ENCODE measurements at places on chromosomes 7 and 10.
A peak's percentile ranks its signal among the peaks of the same experiment; 100 is the strongest.

GRCh38 chr7:95977994-95978393 lies 205.6 kb downstream of the DYNC1I1 start:
- DNase-seq = no peak

GRCh38 chr10:70913191-70913892 lies 25.0 kb upstream of the PCBD1 start:
- no peak for DNase-seq

DNA sequence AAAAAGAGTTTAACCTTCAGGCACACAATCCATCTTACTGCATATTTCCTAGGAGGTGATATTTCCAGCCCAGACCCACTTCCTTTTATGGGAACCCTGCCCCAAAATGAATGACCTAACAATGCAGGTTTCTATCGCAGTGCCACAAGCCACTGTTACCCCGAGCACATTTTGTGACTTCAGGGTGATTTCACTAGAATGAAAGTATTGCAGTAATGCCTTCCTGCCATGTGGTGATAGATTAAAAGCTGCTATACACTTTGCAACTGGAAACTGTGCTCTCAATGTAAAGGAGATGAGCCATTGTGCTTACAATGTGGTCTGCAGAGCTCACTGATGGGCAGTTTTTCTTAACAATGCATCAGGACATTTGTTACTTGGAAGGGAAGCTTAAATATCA lies 90.5 kb upstream of the RSU1 start:
- peak; percentile 47 for DNase-seq

- no peak for DNase-seq
These were observed 118.6 kb downstream of the CNTNAP2 start for GRCh38 chr7:146235195-146235594.

DNA sequence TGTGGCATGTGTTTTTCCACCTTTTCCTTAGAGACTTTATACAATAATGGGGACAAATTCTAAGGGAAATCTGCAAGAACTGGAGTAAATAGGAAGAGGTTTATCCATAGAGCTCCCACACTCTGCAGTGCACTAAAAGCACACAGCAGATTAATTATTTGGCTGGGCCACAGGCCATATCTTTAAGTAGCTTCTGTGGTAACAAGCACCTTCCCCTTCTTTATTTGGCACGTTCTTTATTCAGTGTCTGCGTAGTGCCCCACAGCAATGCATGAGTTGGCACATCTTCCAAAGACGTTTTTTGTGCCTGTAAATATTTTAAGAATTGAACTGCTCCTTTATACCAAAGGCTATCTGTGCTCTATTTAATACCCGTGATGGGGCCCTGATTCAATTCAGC lies 104.9 kb upstream of the MBL2 start:
- DNase-seq = no peak

DNA sequence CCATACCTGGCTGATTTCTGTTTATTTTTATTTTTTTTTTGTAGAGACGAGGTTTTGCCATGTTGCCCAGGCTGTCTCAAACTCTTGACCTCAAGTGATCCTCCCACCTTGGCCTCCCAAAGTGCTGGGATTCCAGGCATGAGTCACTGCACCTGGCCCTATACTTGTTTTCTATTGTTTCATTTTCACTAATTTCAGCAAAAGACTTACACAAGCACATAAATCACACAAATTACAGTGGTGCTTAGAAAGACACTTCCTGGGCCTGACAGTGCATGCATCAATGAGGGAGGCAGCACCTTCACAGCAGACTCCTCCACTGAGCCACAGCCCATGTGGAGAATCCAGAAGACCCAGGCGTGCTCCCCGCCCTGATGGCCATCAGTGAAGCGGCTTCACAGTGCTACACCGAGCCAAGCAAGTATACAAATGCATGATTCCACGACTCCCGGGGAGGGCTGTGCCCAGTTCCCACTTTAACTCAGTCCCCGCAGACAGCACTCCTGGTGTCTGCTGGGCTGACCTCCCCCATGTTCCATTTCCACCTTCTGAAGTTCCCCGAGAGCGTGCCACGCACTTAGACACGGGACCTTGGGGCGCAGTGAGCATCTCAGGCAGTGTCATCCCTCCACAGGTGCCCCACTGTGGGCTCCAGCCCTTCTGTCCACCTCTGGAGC lies 20.6 kb downstream of the PITRM1 start:
- DNase-seq = no peak

DNA sequence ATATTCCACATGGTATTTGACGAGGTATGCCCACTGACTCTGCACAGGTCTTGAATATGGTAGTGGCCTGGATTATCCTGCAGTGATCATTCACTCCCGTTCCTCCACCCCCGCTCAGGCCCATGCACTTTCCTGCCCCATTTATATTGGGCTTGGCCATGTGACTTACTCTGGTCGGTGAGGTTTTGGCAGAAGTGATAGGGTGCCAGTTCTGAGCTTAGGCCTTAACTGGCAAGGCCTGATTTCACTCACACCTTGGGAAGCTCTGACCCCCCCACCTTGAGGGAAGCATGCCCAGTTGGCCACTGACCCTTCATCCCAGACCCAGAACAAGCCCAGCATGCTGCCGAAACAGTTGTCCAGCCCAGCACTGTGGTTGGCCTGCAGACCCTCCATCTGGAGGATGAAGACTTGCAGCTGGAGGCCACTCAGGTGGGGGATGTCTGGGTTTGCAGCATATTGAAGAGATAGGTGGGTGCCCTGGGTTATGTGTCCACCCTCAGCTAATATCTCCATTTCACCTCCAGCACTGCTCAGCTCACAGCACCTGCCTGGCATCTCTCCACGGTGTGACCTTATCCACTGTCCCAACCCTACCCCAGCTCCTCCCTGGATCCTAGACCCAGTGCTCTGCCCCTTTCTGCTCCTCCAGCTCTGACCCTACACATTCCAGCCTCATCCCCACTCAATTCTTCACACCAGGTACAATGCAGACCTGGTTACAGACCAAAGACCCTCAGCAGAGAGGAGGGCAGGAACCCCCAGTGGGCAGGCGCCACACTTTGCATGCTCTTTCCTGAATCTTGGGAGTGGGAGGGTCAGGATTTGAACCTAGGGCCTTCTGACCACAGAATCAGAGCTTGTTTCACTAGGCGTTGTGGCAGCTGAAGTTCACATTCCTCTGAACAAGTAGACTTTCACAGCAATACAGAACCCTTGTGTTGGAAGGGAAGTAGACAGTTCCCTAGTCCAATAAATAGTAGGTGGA lies 138.1 kb upstream of the CHST15 start:
- DNase-seq = no peak

DNA sequence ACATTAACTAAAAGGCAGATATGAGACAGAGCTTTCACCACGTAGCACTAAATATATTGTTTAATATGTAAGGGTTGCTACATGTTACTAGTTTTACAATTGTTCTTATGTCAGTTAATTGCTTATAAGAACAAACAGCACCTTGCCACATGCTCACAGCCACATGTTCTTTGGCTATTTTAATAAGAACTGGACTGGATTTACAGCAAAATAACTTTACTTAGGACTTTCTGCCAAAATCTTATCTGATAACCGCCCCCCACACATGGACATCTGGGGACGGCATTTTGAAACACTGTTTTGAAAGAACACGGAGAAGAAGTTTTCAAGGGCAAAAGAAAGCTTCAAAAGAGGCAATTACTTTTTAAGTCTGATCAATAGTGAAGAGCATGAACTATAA lies 45.3 kb downstream of the JAZF1 start:
- DNase-seq = peak; percentile 22

- no peak for DNase-seq
These were observed 263.6 kb upstream of the LRRN3 start for GRCh38 chr7:110827287-110827855.

DNA sequence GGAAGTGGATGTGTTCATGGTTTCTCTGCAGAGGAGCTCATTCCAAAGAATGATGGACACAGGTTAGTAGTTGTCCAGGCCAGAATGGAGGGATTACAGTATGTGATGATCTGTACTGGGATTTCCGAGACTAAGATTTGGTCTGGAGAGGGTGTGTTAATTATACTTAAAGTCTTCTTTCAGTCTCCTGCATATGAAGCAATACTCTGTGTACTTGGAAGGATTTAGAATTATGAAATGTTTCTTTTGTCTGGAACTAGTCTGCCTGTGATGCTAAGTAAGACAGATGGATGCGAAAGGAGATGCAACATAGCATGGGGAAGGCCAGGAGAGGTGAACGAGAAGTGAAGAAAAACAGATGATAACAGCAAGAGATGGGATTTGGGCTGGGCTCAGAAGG lies 305.1 kb upstream of the LYZL1 start:
- no peak for DNase-seq

DNA sequence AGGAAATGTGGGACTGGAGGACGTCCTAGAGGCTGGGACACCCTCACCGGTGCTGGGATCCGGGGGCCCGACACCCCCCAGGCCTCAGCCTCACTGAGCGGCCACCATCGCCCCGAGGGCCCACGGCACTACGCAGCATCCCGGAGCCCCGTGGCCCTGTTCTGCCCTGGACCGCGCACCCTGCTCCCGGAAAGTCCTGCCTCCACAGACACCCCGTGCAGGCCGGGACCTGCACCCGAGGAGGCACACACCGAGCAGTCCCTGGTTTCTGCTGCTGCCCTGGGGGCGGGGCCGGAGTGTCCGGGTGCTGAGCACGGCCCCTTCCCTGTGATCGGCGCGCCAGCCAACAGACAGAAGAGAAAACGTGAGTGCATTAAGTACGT lies 18.1 kb upstream of the KNDC1 start:
- no peak for DNase-seq

- DNase-seq = no peak
These were observed 811.2 kb downstream of the TYW1 start for GRCh38 chr7:67807826-67808225.

DNA sequence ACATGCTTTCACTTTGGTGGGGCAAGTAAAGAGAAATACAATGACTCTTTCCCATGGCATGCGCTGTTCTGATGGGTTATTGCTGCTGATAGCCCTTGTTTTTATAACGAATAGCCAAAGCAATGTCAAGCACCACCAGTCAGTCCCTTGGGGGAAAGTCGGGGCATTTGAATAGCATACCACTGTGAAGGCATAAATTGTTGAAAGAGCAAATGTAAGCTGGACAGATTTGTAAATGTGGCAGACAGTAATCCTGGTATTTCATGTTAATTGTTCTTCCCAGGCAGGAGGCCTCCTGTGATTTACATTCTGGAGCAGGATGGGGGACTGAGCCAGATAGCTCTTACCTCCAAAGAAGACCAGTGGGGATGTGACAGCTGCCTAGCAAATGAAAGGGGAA lies 293.3 kb downstream of the ADRA2A start:
- DNase-seq = no peak

- DNase-seq = no peak
These were observed 49.2 kb downstream of the CUL2 start for GRCh38 chr10:35040760-35041501.

DNA sequence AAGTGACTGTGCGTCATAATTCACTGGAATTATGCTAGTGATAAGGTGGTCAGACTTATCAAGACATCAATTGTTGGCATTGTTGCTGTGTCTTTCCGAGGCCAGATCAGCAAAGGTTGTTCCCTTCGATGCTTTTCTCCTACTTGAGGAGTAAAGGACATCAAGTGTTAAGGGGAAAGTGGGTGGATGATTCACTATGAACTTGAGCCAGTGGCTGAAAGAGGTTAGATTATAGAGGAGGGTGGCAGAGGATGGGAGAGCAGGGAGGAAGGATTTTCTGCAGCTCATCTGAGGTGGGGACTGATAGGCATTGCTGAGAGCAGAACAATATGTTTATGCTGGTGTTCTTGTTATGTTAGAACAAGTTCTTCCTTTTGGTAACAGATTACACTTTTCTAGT lies 131.4 kb upstream of the AGR3 start:
- DNase-seq = no peak

- no peak for DNase-seq
These were observed 100.3 kb downstream of the MKI67 start for GRCh38 chr10:128025951-128026350.

DNA sequence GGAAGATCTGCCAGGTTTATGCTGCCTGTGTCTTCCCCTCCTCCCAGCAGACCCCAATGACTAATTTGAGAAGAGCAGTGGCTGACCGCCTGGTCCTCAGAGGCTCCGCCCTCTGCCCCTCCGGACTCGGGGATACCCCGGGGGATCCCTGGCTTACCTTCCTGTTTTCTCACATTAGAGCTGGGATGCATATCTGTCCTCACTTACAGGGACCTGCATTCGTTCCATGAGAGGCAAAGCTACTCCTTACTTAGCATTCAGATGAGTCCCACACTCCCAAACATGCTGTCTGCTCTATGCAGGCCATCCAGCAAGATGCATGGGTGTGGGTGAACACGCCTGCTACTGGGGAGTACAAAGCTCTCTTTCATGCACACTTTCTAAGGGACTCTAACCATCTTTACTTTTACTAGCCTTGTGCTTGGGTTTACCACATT lies 24.0 kb downstream of the VOPP1 start:
- DNase-seq = no peak

- DNase-seq = peak; percentile 13
These were observed 33.1 kb downstream of the SUV39H2 start for GRCh38 chr10:14911801-14912200.

GRCh38 chr7:30038196-30038980 lies 10.2 kb downstream of the PLEKHA8 start:
- DNase-seq = peak; percentile 42

DNA sequence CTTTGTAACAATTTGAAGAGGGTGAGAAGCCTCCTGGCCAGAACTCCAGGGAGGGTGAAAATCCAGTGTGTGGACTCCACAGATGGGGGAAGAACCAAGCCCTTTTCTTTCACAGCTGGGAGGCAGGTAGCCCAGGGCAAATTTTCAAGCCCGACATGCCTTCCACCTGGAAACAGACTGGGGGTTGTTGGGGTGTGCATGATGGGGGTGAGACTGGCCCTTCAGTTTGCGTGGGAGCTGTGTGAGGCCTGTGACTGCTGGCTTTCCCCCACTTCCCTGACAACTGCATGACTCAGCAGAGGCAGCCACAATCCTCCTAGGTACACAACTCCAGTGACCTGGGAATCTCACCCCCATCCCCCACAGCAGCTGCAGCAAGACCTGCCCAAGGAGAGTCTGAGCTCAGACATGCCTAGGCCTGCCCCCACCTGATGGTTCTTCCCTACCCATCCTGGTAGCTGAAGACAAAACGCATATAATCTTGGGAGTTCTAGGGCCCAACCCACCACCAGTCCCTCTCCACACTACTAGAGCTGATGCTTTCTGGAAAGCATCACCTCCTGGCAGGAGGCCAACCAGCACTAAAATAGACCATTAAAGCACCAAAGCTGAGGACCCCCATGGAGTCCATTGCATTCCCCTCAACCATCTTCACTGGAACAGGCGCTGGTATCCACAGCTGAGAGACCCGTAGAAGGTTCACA lies 445.4 kb downstream of the TFEC start:
- no peak for DNase-seq
